ENCODE measurements at places on chromosomes 5 and 9. TPM values are rescaled to one million over a fixed set of nuclear protein-coding genes. Genes with fewer than 3 reads are reported as not detected.

DNA sequence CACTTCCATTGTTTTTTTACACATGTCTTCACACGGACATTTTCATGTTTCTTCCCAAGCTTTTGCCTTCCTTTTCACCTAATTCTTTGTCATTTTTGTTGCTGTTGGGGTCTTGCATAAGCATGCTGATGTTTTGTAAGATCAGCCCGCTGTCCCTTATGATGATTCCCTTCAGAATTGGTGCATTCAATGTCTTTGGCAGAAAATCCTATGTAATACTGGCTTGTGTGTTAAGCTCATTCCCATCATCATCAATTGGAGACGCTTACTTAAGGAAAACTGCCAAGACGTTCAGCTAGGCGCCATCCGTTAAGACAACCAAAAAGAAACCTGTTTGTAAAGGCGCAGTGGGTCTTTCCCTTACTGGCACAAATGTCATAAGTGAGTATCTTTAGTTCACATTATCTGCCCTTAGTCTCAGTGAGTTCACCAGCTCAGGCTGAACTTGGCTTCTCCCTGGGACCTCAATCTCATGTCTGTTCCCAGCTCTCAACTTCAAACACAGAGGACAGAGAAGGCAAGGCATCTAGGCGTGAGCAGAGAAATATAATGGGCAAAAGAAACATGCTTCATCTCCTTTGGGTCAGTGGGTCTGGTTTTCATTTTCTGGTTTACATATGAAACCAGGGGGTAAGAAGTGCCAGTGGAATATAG, 97.9 kb downstream of the EFNA5 start:
- DNase-seq = no peak

GRCh38 chr9:37859043-37859442, 44.9 kb downstream of the SLC25A51 start:
- no peak for DNase-seq

The MAMDC2 gene
- 3.1 TPM for total RNA-seq

- DNase-seq = no peak
These were observed 3.8 kb downstream of the IRX1 start for GRCh38 chr5:3599226-3600105.

DNA sequence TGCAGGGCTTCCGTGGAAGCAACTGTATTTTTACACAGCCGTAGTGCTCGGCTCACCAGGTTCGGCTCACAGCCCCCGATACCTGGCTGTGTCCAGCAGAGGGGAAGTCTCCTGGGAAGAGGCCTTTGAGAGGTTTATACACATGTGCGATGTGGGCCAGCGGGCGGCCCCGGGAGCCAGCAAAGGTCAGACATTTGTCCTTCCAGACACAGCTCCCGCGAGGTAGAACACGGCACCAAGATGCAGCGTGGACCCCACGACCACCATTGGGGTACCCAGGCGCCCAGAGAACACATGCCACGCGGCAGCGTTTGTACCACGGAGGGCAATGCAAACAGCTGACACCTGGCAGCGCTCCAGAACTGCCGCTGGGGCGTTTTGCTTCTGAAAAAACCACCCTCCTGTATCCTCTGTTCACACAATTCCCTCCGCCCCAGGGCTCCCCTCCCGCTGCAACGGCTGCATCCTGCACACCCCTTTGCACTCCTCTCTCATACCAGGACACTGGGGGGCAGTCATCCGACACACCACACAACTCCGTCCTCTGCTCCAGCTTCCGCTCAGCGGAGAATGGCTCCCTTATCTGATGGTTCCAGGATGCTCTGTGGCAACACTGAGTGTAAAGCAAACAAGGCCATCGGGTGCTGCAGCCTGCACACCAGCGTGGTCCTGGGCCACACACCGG, 235.3 kb downstream of the SYK start:
- peak; percentile 84 for DNase-seq

- DNase-seq = peak; percentile 94
These were observed 24.5 kb upstream of the DUSP1 start for GRCh38 chr5:172795318-172795977.

The WDR38 gene
- total RNA-seq = not detected

The FSD1L gene
- 11.8 TPM for total RNA-seq

- DNase-seq = no peak
These were observed 2148.9 kb upstream of the ACO1 start for GRCh38 chr9:30235564-30235963.

The CAVIN4 gene
- total RNA-seq = 2.4 TPM

DNA sequence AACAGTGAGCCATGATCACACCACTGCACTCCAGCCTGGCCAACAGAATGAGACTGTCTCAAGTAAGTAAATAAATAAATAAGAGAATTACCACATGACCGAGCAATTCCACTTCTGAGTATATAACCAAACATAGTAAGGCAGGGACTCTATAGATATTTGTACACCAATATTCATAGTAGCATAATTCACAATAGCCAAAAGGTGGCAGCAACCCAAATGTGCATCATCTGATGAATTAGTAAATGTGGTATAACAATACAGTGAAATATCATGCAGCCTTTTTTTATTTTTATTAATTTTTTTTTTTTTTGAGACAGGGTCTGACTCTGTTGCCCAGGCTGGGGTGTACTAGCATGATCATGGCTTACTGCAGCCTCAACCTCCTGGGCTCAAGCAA, 33.1 kb downstream of the ALDH7A1 start:
- DNase-seq = no peak

GRCh38 chr5:96260009-96260408, 173.0 kb downstream of the PCSK1 start:
- DNase-seq = peak; percentile 11

GRCh38 chr5:37889612-37890317, 49.9 kb upstream of the GDNF start:
- peak; percentile 25 for DNase-seq

DNA sequence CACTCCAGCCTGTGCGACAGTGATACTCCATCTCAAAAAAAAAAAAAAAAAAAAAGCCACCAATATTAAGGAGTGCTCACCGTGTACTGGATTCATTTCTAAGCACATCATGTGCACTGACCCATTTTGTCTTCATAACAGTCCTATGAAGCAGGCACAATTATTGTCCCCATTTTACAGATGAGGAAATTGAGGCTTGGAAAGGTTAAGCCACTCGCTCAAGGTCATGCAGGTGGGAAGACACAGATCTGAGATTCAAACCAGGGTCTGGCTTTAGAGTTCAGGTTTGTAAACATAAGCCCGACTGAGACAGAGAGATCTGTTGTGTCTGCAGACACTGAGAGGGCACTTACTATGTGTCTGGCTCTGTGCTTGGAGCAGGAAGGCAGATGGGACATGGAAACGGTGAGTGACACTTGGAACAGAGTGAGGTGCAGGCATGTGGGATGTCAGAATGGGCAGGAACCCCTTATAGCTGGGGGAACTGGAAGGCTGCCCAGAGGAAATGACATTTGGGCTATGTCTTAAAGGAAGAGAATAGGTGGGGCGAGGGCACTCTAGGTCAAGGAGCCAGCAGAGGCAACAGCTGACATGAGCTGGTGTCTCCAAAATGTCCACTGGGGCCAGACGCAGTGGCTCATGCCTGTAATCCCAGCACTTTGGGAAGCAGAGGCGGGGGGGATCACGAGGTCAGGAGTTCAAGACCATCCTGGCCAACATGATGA, 69.9 kb downstream of the STK10 start:
- DNase-seq = no peak

The PRELID1 gene
- total RNA-seq = 55.4 TPM

- DNase-seq = no peak
These were observed 62.9 kb downstream of the ZNF354C start for GRCh38 chr5:179123109-179123426.

DNA sequence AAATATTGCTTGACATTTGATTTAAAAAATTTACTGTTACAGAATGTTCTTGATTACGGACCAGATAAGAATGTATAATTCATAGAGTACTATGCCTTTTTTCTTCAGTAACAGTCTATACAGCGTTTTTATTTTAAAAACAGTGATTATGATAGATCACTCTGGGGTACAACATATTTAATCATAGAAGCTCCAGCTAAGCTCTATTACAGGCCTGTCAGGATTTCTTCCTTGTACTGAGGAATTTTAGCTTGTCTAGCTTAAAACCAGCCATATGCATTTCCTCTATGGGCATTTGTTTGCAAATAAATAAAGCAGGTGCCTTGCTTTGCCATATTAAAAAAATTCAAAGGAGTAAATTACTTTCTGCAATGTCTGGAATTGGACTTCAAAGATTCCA, 423.8 kb downstream of the BNC2 start:
- peak; percentile 81 for DNase-seq

DNA sequence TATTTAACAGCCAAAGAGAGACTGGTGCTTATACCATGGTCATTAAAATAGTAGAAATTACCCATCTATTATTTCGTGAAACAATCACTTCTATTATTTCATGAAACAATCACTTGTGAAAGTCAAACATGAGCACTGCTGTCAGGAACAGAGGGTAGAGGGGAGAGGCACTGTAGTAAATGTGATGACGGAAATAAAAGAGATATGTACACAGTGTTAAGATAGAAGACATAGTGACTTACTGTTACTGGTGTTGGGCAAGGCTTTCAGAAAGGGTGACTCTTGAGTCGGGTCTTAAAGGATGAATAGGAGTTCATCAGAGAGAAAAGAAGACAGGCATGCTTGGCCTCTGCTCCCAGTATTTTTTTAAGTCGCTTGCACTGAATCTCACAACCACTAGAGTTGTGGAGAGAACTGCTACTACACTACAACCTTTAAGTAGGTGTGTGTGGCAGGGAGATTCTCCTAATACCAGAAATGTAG, 162.6 kb upstream of the GNA14 start:
- DNase-seq = no peak

DNA sequence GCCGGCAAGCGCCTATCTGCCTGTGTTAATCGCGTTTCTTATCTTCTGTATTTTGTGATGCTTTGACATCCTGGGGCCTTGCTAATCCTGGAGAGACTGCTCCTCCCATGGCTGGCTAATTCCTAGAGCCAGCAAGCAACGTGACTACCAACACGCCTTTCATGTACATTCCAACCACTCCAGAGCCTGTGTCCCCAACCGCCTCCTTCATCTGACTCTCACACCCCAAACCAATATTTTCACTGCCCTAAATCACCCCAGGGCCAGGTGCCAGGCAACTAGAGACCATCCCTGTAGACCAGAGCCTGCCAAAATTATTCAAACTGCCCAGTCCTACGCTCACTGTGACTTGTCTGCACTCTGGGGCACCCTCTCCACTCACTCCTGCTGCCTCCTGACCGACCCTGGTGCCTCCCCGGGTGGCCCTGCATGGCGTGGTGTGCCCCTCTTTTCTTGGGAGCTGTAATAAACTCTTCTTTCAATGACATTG, 50.5 kb upstream of the COL5A1 start:
- DNase-seq = peak; percentile 90

- DNase-seq = no peak
These were observed 26.2 kb downstream of the SNX24 start for GRCh38 chr5:122871661-122872060.

The CBY3 gene
- total RNA-seq = not detected

- no peak for DNase-seq
These were observed 85.4 kb upstream of the SMARCA2 start for GRCh38 chr9:1929722-1930244.

GRCh38 chr5:89055015-89055694, 172.2 kb upstream of the MEF2C start:
- no peak for DNase-seq

DNA sequence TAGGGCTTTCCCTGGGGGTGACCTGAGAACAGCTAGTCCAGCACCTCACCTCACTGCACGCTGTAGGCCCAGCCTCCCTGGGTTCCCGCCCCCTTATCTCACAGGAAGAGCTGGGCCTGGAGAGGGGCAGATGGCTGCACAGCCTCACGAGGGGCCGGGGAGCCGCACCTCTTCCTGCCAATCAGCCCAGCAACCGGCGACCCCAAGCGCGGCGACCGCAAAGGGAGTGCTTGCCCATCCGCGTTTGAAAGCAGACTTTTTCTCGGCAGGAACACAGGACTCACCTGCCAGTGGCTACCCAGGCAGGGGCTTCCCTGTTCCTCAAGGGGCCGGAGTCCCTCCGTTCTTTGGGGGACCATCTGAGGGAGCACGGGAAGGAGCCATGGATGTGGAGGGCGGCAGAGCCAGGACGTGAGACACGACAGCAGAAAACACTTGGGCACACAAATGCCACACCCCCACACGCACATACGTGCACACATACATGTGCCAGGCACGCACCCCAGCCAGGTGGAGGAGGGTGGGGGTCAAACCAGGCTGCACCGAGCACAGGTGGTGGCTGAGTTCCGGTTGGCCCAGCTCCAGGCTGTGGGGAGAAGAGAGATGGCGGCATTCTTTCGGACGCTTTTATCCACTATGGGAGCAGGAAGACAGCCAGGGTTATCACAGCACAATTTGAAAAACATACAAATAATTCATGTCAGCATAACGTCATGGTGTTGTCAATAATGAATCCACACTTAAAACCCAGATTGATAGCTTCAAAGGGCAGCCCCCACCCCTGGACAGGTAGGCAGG, 11.3 kb downstream of the TMEM250 start:
- no peak for DNase-seq

DNA sequence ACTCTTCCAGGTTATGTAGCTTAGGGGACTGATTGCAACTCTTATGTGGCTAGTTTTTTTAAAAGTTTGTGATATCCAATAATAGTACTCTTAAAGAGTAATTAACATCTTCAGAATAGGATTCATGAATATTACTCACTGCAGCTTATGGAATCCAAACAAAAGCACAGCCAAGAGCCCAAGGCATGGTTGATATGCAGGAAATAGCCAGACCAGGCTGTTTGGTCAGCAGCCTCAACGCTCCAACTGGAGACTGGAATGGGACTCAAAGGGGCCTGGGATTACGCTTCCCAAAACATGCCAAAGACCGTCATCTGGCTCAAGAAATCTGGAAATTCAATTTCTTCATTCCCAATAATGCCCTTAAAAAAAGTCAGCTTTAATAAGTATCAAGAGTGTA, 268.6 kb downstream of the SEC61B start:
- no peak for DNase-seq

The FGFR4 gene
- total RNA-seq = 1.4 TPM

The GABRB2 gene
- 6.5 TPM for total RNA-seq

DNA sequence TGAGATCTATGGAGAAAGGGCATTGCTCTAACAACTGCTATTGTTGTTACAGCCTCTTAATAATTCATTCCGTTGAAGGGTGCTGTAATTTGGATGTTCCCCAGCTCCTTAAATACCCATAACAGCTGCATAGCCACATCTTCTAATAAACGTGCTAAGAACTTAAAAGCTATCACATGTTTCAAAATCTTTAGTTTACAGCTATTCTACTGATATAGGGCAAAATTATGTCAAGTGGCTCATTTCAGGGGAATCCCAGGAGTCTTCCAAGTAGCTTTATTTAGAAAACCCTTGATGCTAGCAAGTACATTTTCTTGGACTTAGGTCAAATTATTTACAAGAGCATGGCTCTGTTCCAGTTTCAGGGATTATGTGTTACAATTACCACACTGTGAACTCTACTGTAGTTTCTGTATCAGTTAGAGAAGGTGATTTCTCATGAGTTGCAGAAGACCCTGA, 990.4 kb upstream of the ACO1 start:
- peak; percentile 68 for DNase-seq

DNA sequence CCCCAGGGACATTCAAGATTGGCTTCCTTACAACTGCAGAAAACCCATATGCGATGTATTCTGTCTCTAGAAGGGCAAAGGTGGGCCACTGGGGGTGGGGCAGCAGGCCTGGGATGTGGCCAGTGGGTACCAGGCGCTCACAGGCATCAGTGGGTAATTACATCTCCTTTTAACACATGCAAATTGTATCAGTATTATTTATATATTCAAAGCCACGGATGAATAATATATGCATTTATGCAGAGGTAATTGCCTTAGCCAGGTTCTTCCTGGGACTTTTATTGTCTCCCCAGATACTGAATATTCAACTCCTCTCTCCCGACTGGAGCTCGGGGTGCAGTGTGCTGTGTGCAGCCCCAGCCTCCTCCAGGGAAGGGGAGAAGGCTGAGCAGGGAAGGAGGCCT, 109.4 kb upstream of the MVB12B start:
- no peak for DNase-seq

GRCh38 chr5:137086342-137086741, 412.8 kb downstream of the SPOCK1 start:
- no peak for DNase-seq

Data from umbilical cord (tissue), 2 donors.